ENCODE measurements at places on chromosomes 3 and 15.
A peak's percentile ranks its signal among the peaks of the same experiment; 100 is the strongest.

GRCh38 chr3:102125994-102126368 is 276.7 kb downstream of the NFKBIZ start:
- DNase-seq = no peak

DNA sequence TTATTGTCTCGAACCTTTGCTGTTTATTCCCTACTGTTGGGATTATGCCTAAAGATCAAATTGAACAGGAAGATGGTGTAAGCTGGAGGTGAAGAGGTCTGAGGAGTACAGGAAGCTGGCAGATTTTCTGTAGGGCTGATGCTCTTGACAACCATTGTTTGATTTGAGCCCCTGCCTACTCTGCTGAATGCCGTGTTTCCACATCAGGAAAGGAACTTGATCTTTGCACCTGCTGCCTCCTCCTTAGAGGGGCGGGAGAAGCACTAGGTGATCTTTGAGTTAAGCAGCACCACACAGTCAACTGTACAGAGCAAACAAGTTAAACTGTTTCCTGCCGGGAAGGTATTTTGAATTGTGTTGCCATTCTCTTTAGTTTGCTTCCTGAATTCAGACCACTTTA is 364.6 kb upstream of the EPHA6 start:
- DNase-seq = peak; percentile 22

GRCh38 chr15:47124430-47125102 is 592.7 kb upstream of the SEMA6D start:
- DNase-seq = no peak

DNA sequence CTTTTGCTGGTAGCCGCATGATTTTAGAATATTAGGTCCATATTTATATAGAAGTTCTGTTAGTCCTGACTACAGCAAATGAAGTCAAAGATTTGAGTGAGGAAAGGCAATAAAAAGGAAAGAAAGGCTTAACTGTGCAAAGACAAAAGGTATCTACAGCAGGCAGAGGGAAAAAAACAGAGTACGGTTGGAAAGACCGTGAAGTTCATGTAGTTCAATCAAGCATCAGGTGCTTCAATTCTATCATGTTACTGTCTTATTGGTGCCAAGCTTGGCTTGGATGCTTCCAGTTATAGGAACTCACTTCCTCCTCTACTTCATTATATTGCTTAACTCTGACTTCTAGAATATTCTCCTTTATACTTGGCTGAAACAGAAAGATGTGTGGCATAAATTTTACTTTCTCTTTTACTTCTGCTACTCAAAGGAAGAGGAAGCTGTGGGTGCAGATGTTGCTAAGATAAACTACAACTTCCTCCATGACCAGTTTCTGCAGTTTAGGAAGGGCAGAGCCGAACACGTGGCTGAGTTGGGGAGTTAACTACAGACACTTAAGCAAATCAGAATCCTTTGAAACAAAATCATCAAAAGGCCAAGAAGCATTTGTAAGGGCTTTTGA is 72.6 kb upstream of the ZBED2 start:
- no peak for DNase-seq

DNA sequence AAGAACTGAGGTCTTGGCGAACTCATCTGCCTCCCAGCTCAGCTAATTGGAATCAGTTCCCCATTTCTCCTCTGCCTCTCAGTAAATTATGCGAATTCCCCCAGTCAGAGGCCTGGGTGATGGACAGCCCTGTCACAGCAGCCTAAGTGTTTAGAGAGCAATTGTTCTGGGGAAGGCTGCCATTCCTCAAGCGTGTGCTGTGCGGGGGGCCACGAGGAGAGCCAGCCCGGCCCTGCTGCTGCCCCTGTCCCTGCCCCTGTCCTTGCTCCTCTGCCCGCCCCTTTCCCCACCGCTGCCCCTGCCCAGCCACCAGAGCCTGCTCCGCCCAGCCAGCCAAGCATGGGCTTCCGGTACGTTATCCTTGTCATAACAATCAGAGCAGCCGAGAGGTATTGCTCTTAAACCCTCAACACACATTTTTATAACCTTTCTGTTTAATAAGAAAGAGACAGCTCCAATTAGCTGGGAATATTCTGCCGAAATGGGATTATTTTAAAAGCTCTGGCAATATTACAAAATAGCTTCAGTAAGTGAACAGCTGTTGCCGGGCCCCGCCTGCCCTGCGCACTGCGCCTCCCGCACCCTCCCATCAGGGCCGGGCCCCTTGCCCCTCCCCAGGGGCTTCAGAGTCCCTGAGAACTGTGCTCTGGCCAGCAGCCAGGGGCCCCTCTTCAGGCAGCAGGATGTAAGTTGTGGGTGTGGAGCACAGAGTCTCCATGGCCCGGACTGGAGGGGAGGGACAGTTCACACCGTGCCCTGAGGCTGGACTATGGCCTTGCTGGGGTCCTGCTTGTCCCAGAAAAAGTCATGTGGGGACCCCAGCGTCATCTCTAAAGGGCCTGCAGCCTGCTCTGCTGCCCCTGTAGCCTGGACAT is 12.4 kb upstream of the CACNA2D2 start:
- no peak for DNase-seq

GRCh38 chr3:185976977-185977678 is 39.3 kb upstream of the TRA2B start:
- peak; percentile 53 for DNase-seq

DNA sequence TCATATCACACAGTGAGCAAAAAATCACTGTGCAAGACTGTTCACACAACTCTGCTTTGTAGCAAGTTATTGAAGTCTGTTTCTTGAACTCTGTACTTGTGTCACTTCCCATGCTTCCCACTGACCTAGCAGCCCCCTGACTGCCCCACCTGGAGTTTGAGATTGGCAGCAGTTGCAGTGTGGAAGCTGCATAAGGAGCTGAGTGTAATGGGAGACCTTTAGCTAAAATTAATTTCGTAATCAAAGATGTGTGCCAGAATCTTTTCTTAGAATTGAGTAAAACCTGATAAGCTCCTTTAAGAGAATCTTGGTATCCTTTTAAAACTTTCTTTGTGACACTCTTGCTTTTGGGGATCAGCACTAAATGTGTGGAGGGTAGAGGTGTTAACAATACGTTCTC is 42.8 kb downstream of the NKIRAS1 start:
- no peak for DNase-seq

DNA sequence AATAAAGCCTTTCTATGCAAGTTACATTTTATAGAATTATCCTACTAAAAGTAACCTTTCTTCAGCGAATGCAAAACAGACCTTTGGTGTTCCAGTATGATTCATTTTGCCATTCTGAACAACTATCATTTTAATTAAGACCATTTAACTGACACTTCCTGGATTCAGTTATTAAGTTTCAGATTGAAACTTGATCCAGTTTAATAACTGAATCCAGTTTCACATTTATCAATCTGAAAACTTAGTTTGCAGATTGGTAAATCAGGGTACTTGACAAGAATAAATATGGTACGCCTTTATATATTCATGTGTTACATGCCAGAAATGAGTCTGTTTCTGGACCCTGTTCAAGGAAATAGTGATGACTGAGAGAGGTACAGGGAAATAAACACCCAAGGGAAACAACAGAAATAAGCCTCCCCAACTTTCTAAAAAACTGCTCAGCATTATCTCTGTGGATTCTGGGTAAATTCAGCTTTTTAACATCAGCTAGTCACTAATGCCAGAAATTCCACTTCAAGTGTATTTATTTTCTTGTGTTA is 23.3 kb upstream of the NFKBIZ start:
- DNase-seq = no peak

GRCh38 chr3:124092811-124093210 is 100.9 kb upstream of the ROPN1 start:
- no peak for DNase-seq

DNA sequence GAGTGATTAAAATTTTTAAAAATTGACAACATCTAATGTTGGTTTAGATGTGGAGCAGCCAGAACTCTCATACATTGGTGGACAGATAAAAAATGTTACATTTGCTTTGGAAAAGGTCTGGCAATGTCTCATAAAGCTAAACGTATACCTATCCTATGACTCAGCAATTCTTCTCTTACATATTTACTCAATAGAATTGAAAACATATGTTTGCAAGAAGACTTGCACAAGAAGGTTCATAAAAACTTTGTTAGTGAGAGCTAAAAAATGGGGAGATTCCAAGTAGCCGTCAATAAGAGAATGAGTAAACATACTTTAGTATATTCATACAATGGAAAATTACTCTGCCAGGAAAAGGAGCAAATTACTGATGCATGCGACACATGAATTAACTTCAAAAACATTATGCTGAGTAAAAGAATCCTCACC is 30.0 kb downstream of the MASP1 start:
- DNase-seq = no peak

DNA sequence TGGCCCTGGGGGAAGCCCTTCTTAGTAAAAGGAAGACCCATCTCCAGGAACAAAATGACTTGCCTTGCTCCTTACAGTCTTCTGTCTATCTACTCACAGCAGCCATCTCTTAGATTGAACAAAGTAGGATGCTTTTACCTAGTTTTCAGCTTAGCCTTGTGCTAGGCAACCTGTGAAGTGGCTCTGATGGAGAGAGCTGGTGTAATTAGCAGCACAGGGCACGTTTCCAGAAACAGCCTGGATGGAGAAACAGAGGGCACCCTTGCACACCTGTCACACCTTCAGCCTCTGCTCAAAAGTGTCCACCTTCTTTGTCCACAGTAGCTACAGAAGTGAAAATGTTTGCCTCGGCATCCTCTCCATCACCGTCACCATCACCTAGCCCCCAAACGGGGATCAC is 292.9 kb downstream of the RORA start:
- DNase-seq = no peak

DNA sequence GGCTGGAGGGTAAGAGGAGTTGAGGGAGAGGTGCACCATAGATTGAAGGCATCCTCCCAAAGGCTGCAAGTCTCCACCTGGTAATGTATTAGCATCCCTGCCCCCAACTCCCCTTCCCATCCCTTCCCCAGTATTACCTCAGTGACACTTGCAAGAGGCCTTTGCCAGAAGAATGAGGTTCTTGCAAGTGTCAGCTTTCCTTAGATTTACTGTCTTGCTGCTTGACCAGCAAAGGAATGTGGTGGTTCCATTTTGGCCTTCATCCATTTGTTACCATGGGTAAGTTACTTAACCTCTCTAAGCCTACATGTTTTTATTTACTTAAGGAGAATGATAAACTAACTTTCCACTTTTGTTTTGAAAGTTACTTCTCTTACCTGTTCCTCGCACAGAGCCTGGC is 108.9 kb downstream of the LRTM1 start:
- DNase-seq = no peak

DNA sequence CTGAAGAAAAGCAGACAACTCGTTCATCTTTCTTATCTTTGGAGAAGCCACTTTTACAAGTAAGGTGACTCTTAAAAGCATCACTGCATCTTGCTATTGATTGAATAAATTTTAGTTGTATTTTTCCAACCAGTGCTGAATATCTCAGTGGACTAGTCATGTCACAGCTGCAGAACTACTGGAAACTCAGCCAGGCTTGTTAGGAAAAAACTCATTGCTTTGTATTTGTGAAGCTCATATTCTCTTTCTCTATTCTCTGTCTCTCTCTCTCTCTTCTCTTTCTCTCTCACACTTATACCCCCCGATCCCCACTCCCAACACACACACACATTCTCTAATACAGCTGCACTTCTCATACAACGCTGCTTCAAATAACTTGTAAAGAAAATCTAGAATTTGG is 104.3 kb downstream of the WDR76 start:
- DNase-seq = no peak

DNA sequence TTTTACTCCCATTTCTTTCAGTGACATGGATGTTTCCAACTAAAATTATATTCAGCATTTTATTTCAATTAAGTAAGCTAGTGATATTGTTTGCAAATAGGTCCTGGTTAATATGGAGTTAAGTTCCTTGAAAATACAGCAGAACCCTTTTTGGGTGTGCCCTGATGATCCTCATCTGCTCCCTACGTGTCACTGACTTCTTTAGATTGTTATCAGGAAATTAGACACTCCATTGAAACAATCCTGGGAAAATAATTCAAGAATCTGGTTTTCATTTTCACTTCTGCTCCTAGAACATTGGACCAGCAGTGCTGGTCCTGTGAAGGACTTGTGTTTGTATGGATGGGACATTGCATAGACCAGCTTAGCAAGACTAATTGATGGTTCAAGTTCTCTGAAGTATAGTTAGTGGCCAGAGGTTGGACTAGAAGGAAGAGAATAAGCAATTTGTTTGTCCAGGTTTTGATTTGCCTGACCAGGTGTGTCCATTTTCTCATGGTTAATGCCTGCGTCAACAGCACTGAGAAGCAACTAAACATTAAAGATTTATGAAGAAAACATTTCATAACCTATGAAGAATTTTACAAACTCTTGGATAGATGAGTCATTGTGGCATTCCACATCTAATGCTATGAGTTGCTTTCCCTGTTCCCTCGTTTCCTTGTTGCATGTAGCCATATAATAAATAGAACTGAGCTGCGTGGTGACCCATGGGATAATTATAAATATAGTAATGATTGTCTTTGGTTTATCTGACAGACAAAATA is 95.8 kb downstream of the ZPLD1 start:
- no peak for DNase-seq

DNA sequence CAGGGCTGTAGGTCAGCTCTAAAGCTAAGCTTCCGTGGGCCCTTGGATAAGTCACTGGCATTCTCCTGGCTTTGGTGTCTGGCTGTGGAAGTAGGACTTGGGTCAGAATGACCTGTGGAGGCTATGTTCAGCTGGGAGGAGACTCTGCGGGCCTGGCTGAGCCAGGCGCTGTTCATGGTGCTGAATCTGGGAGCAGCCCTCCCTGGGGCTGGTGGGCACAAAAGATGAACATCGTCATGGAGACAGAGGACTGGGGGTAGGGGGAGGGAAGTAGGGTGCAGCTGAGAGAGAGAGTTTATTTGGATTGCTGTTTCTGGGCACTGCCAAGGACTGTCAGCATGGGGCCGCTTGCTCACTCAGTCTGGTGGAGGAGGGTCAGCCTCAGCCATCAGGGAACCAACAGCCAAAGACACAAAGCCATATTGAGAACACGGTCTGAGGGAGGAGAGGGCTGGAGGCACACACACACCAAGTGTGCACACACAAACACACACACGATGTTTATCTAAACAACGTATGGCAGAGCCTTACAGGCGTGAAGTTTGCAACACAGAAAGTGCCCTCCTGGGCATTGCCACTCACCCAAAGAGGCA is 120.7 kb upstream of the LINGO1 start:
- peak; percentile 45 for DNase-seq

DNA sequence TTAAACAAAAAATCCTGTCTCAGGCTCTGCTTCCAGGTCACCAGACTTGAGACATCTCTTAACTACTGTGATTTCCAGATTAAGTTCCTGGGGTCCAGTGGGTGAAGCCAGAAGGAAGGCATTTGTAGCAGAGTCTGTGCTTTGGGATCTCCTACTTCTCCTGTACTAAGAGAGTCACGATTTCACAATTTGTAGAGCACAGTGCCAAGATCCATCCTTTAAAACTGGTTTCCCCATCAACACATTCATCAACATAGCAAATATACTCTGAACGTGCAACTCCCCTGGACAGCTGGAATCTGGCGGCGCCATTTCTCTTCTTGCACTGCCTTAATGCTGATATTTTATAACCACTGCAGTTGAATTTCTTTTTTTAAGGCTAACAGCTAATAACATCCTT is 33.2 kb downstream of the CDCP1 start:
- no peak for DNase-seq

GRCh38 chr15:73599934-73600333 is 33.3 kb downstream of the NPTN start:
- DNase-seq = no peak

All from COR-L47 (cell line).